ENCODE measurements at places on chromosomes 2 and 18.

DNA sequence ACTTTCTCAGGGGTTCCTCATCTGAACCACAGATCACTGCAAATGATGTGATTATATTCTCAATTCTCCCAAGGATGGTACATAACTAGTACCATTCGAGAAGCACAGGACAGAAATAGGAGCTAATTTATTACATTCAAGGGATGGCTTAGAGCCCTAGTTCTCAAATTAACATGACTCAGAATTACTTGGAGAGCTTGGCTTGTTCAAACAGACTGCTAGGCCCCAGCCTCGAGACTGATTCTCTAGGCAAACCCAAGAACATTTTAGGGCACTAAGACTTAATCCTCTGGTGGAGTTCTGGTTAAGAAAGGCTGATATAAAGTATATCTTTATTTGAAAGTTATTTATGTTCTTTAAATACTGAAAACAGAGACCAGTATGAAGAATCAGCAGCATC is 35.8 kb downstream of the HIBCH start:
- no peak for DNase-seq

DNA sequence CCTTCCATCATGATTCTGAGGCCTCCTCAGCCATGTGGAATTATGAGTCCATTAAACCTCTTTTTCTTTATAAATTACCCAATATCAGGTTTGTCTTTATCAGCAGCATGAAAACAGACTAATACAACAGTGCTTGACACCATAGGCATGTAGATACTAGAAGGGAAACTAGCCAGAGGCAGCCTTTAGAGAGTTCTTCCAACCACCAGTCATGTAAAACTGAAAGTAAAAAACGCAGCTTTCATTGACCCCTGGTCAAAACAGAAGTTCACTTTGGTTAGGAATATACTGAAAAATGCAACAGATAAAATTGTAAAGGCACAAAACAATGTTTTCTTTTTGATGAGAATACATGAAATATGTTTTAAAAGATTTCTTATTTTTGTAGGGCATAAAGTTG is 122.8 kb upstream of the L3MBTL4 start:
- DNase-seq = no peak

DNA sequence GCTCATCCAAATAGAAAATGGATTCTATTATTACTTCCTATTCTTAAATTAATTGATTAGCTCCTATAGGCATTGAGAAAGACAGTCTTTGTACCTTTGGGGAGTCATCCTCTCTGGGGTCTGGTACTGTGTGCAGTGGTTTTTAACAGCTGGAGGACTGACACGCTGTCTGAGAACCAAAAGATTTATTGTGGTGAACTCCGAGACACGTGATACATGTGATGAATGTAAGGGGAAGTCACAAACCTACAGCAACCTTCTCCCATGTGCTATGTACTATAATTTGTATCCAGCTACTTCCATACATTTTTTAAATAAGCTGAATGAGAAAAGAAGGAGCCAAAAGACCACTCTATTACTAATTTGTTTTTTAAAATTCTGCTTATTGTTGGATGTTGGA is 133.7 kb downstream of the GALNT3 start:
- no peak for DNase-seq

GRCh38 chr2:216081012-216081411 is 597 bp downstream of the PECR start:
- DNase-seq = no peak

GRCh38 chr2:240465765-240466578 is 30.5 kb downstream of the GPC1 start:
- DNase-seq = peak; percentile 10

DNA sequence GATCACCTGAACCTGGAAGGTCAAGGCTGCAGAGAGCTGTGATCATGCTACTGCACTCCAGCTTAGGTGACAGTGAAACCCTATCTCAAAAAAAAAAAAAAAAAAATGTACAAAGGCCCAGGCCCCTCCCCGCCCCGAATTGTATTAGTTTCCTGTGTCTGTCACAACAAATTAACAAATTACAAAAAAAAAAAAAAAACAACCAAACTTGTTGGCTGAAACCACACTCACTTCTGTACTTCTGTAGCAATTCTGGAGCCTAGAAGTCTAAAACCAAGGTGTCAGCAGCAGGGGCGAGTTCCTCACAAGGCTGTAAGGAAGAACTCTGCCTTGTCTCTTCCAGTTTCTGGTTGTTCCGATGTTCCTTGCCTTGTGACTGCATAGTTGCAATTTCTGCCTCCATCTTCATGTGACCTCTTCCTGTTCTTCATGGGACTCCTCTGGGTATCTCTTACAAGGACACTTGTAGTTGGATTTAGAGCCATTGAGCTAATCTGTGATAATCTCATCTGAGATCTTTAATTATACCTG is 100.8 kb upstream of the ZSWIM2 start:
- no peak for DNase-seq

- DNase-seq = no peak
These were observed 105.0 kb downstream of the PXDN start for GRCh38 chr2:1639086-1639858.

DNA sequence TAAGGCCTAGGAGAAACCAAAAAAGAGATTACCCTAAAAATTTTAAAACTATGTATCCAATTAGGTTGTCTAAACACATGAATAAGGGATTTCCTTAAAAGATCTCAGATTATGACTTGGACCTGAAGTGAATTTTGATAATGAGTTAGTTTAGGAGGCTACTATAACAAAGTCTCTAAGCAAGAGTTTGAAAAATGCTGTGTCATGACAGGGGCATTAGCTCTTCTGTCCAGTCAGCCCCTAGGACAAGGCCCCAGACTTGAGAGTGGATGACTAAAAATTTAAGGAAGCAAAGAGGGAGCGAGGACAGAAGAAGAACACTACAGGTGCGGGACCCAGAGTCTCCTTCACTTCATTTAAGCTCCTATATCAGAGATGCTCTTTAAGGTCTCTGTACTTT is 135.9 kb downstream of the DTNB start:
- DNase-seq = no peak

DNA sequence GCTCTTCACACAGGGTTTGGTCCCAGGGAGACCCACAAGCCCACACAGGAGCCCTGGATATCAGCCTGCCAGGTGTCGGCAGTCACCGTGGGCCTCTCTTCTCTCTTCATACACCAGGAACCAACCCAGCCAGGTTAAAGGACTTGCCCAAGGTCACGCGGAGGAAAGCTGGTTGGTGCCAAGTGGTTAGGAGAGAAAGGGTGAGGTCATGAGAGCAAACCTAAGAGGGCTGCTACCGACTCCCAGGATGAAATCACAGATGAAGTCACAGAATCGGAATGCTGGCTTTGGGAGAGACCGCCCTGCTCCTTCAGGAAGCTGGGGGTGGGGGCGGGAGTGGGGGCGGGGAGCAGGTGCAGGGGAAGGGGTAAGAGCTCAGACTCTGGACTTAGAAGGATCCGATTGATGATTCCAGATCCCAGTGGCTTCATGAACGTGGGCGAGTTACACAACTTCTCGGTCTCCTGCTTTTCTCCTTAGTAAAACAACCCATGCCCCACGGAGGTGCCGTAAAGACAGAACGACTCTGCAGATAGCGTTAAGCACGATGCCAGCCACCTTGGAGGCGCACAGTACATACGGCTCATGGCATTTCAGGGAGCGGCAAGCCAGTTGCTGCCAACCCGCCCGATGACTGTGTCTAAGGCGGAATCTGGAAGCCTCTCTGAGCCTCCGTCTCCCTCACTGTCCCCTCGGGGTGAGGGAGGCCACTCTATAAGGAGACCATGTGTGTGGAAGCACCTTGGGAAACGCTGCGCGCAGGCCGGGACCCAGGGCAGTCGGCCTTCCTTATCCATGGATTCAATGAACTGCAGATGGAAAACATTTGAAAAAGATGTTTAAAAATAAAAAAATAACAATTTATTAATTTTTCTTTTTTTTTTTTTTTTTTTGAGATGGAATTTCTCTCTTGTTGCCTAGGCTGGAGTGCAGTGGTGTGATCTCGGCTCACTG is 23.0 kb upstream of the TAF1B start:
- DNase-seq = no peak

- no peak for DNase-seq
These were observed 151.4 kb upstream of the XPO1 start for GRCh38 chr2:61689568-61689967.

- DNase-seq = no peak
These were observed 259.2 kb downstream of the CELF4 start for GRCh38 chr18:37306432-37306831.

DNA sequence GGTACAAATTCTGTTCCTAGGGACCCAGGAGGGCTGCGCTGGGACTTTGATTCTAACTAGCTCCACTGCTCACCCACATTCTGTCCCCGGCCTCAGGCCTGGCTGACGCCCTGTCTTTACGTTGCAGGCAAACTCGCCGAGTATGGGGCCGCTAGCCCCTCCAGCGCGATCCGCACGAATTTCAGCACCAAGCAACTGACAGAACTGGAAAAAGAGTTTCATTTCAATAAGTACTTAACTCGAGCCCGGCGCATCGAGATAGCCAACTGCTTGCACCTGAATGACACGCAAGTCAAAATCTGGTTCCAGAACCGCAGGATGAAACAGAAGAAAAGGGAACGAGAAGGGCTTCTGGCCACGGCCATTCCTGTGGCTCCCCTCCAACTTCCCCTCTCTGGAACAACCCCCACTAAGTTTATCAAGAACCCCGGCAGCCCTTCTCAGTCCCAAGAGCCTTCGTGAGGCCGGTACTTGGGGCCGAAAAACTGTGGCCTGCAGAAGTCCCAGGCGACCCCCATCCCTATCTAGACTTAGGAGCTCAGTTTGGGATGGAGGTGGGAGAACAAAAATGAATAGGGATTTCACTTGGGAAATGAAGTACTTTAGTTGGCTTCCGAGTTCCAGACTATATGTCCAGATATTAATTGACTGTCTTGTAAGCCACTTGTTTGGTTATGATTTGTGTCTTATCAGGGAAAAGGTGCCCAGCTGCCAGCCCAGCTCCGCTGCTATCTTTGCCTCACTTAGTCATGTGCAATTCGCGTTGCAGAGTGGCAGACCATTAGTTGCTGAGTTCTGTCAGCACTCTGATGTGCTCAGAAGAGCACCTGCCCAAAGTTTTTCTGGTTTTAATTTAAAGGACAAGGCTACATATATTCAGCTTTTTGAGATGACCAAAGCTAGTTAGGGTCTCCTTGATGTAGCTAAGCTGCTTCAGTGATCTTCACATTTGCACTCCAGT is 1.5 kb downstream of the HOXD1 start:
- no peak for DNase-seq

GRCh38 chr2:65039640-65040039 is 16.6 kb upstream of the CEP68 start:
- no peak for DNase-seq

DNA sequence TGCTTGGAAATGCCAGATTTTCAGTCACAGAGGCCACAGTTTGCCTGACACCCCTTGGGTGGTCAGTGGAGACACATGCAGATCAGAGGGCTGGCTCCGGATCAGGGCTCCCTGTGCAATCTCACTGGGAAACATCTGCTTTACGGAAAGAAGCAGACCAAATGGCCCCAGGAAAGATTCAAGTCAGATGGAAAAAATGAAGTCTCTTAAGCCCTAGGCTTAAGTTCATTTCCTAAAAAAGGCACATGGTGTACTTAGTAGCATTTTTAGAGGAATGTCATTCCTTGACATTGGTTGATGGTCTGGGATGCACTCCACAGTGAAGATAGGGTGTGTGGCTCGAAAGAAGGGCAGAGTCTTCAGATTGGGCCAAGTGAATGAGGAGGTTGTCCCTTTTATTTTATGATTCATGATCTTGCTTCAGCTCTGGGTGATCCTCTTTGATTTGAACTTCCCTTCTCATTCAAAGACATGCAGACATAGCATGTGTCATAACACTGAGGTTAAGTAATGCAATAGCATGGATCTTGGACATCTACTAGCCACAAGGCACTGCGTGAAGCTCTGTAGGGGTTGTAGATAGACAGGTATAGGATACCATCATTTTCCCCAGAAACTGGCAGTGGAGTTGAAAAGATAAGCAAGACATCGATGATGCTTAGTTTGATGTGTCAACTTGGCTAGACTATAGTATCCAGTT is 56.5 kb downstream of the KCNE4 start:
- peak; percentile 69 for DNase-seq

DNA sequence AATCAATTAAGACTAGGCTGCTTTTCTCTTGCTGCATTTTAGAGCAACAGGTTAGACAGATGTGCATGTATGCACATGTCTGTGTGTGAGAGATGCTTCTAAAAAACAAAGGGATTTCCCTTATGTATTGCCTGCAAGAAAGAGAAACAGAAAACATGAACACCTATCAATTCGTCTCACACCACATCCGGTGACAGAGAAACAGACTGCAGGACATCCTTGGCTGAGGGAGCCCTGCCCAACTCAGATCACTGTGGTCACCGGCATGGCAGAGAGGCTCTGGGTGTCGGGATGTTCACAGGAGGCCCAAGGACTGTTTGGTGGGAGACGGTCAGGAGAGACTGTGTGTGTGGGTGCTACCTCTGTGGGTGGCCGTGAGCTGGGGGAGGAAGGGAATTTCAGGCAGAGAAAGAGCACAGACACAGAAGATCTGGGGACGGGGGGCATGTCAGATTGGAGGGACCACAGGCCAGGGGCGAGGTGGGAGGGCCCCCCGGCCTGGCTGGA is 24.9 kb downstream of the FHL2 start:
- DNase-seq = no peak

DNA sequence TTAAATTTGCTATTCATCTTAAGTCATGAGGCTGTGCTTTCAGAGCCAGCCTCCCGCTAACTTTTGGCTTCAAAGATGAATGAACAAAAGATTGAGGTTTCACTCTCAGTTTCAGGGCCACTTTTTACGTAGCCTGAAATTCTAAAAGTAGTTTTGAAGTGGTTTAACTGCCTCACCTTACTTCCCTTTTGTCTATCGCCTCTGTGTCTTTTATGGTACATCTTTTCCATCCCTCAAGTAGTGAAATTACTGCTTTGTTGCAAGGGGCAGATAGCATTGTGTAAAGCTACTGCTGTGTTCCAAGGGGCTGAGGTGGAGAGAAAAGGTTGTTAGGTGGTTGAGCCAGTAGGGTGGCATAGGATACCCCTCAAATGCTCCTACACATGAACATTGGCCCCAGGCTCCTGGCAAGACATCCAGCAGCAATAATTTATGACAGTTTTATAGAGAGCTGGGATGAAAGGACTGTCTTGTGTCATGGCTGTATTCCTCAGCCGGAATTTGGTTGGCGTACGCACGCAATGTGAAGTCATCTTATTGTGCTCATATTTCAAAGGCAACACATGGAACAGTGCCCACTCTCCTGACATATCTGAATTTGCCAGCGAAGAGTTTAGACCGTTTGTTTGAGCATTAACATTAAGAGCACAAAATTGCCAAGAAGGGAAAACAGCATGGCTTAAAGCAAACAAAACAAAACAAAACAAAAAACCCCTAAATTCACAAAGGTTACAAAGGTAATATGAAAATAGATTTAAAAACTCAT is 32.2 kb downstream of the QPCT start:
- peak; percentile 57 for DNase-seq

DNA sequence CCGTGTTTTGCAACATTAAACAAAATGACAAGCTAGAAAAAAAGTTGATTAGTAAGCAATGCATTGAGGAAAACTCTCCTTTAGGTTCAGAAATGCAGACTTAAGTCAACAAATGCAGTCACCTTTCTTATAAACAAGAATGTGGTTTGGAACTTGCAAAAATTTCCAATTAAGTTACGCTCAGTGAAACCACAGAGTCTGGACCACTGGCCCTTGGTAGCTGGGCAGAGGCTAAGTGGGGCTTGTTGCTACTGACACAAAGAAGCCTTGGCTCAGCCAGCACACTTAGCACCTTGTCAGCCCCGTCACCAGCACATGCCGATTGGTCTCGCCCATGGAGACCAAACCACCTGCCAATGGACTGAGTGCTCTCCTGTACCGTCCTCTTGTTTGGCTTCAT is 53.0 kb downstream of the SMIM21 start:
- DNase-seq = no peak
